ENCODE measurements at places on chromosomes 1 and 21.

GRCh38 chr1:43653893-43654292, 3.9 kb downstream of the KDM4A start:
- no peak for DNase-seq

- no peak for DNase-seq
Observed at GRCh38 chr1:61993331-61993961, 201.2 kb upstream of the L1TD1 start.

DNA sequence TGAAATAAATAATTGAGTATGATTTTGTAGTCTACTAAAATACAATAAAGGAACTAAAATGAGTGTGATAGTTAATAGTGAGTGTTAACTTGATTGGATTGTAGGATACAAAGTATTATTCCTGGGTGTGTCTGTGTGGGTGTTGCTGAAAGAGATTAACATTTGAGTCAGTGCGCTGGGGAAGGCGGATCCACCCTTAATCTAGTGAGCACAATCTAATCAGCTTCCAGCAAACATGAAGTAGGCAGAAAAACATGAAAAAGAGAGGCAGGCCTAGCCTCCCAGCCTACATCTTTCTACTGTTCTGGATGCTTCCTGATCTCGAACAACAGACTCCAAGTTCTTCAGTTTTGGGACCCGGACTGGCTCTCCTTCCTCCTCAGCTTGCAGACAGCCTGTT, 1716.6 kb downstream of the MRPL39 start:
- DNase-seq: no peak

- no peak for DNase-seq
Observed at GRCh38 chr1:152997901-152998300, 3.6 kb upstream of the SPRR3 start.

DNA sequence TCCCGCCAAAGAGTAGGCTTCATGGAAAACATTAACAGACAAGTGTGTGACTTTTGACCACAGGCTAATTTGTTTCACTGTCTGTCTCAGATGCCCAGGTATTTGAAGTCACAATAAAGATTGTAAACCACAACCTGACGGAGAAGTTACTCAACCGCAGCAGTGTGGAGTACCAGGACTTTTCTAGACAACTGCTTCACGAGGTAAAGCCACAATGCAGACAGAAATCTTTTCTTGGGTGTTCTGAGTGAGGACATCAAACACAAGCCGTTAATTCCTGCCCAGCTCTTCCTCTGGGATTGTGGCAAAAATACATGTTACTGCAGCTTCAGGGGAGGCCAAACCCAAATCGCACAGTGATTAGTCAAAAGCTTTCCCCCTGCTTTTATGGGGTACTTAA, 31.0 kb downstream of the UMODL1 start:
- DNase-seq: no peak

- DNase-seq: no peak
Observed at GRCh38 chr1:108657356-108658080, 3.4 kb downstream of the HENMT1 start.

- DNase-seq: no peak
Observed at GRCh38 chr1:225911191-225912130, 12.6 kb downstream of the PYCR2 start.

DNA sequence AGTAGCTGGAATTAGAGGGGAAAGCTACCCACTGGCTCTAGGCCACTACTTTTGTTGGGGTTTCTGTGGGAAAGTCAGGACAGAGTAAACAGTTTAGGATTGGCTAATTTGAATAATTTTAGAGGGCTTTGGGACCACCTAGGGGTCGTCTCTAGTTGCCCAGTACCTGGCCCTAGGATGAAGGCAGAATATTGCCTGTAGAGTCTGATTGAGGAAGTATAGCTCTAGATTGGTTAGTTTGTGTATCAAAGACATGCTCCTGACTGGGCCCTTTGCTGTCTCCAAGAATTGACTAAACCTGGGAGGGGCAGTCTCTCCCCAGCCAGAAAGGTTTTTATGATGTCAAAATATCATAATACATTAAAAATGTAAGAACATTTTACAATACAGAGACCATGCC, 142.0 kb downstream of the POU2F1 start:
- DNase-seq: no peak

DNA sequence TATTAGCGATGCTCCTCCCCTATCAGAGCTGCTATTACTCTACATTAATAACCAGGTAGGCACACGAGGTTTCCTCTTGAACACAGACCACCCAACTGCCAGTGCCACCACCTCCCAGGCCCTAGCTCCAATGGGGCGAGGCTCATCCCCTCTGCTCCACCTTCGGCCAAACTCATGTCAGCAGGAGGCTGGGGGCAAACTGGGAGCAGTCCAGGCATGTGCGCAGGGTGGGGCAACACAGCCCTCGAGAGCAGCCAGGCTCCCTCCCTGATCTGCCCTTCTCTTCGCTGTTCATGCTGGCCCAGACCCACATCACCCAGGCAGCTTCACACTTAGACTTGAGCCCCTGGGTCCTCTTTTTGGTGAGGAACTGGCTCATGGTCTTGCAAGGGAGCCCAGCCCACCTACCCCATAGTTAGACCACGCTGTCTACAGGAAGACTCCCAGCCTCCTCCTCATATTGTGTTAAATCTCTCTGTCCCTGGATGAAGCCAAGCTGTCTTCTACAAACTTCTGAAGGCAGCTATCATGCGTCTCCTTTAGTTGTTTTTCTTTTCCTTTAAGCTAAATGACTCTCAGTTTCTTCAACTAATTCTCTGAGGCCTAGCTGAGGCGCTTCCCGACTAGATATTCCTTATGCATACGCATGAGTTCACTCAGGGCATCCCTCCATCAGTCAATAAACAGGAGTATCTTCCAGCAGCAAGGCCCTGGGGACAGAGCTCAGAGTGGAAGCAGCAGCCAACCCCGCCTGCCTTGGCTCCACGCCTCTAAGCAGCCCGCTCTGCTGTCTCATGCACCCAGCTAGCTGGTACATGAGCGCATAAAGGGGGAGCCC, 12.0 kb downstream of the TMEM9 start:
- no peak for DNase-seq

DNA sequence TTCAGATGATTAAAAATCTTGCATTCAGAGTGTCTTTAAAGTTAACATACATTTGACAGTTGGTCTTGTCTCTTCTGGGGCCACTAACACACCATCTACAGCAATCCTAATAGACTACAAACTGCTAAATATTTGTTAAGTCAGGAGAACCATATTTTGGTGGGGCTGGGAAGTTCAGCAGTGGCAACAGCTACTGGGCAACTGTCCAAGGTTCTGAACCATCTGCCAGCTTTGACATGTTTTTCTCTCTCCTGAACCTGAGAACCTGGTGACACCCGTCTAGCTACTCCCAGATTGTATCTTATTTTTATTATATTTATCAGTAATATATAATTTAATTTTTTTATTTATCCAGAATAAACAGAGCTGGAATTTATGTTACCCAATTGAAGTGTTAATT, 199.0 kb upstream of the DPYD start:
- no peak for DNase-seq

DNA sequence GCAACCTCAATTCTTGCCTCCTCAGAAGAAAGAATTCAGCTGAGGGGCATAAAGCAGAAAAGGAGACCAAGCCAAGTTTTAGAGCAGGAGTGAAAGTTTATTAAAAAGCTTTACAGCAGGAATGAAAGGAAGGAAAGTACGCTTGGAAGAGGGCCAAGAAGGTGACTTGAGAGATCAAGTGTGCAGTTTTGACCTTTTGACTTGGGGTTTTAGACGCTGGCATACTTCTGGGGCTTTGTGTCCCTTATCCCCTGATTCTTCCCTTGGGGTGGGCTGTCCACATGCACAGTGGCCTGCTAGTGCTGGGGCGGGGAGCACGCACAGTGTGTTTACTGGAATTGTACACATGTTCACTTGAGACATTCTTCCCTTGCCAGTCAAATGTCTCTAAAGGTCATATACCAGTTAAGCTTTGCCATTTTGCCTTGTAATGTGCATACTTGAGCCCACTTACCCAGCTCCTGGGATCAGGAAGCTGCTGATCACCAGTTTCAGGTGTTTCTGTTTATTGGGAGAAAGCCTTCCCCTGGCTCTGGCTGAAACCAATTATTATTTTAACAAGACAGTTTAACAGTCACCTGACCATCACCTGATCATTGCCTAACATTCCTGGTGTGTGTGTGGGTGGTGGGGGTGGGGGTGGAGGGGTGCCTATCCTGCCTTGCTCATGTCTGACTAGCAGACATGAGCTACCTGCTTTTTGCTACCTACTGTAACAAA, 36.2 kb downstream of the UTP25 start:
- DNase-seq: no peak

DNA sequence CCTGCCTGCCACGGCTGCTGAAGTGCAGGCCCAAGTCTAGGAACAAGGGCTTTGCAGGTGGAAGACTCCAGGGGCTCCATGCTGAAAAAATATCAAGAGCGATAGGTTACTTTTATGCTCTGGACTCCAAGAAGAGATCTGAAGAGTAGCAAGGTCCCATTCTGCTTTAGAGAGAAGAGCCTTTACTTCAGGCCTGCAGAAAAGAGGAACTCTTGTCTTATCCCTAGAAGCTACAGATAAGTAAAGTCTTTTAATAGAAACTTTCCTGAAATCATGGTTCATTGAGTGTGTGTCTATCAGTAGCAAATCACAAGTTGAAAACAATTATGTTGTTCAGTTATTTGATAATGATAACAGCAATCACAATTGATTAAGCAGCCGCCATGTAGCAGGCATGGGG, 113.3 kb downstream of the TNR start:
- no peak for DNase-seq

DNA sequence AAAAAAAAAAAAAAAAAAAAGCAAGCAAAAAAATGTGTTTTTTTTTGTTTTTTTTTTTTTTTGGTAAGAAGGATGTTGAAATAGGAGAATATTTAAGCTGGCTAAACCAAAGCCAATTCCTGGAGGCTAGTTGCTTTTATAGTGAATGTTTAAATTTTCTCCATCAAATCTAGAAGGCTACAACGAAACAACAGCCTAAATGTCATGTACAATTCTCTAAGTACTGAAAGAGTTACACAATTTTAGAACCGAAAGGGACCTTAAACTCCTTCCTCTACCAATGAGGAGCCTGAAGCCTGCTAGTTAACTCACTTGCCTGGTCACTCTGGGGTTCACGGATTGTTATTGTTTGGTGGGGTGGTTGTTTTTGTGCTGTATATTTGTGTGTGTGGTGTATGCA, 3.5 kb downstream of the WLS start:
- no peak for DNase-seq

DNA sequence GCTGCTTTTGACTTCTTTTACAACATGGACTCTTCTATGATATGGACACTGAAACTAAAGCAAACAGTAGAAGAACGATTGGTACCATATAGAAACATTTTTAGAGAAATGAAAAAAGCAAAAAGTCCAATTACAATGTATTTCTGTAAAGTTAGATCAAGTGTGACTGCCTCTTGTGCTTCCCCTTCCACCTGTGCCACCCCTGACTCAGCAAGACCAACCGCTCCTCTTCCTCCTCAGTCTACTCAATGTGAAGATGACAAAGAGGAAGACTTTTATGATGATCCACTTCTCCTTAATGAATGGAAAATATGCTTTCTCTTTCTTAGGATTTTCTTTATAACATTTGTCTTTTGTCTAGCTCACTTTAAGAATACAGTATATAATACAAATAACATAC, 66.9 kb downstream of the PHTF1 start:
- DNase-seq: no peak
